ENCODE measurements at places on chromosomes 7 and 10.

DNA sequence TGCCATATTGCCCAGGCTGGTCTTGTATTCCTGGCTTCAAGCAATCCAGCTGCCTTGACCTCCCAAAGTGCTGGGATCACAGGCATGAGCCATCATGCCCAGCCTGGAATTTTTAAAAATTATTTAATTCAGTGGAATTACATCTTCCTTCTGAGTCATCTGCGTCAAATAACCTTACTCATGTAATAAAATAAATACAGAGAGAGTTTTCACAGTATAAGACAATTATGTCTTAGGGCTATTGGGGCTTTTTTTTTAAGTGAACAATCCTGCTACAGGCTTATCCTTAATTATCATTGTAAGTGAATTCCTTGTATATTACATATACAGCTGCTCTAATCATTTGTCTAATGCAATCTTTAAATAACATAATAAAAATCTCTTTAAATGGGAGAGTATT, 108.3 kb downstream of the MAPK8 start:
- DNase-seq: peak; percentile 14

GRCh38 chr10:89609833-89610346, 35.2 kb downstream of the PANK1 start:
- DNase-seq: no peak

- peak; percentile 23 for DNase-seq
Observed at GRCh38 chr10:36534471-36535002, 590.9 kb upstream of the ANKRD30A start.

- DNase-seq: peak; percentile 66
Observed at GRCh38 chr10:47438857-47439474, 44.9 kb downstream of the ANXA8 start.

DNA sequence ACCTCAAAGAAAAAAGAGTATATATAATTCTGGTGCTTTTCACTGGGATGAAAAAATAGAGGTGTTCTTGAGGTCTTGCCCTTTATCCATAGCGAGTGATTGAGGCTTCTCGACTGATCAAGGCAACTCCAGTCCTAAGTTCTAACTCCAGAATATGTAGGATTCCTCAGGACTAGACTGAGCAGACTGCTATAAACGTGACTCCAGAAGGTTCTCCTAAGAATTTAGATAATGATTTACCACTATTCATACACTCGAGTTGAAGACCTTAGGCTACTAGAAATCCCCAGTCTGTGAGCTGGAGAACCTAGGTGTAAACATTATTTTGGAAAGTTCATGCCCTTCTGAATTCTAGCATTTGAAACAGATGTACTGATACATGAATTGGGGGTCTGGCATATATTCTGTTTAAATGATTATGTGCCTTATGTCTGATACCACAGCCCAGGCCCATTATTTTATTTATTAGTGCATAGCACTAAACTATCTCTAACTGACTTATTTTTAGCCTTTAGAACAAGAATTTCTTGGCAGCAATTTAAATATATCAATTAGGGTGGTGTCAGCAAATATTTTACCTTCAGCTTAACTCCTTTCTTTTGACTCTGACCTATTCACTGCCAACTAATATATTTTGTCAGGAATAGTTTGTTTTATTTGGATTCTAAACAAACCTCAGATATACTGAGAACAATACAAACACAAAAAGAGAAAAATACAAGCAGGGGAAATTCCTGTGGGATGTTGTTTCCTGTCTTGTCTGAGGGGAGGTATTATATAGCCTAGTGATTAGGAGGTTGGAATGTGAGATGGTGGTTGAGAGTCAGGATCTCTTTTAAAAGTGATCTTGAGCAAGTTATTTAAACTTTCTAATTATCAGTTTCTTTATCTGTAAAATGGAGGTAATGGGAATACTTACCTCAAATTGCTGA, 75.8 kb downstream of the PODXL start:
- DNase-seq: no peak

DNA sequence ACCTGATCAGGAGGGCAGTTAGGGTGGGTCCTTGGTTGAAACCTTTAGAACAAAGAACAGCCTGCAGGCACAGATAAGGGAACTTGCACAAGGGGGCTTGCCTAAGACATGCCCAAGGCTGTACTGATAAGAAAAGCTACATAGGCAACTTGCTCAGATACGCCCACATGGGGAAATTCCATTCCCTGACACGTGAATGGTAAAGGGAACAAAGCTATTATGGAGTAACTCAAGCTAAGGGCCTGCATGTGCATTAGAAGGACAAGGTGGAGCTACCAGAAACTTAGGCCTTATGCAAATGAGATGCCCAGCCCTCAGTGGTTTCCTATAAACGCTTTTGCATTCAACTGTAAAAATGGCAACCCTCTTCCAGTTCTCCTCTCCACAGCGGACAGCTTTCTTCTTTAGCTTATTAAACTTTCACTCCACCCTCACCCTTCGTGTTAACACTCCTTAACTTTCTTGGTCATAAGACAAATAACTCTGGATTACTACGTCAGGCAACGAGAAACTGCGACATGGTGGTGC, 1192.1 kb upstream of the CELF2 start:
- DNase-seq: no peak

DNA sequence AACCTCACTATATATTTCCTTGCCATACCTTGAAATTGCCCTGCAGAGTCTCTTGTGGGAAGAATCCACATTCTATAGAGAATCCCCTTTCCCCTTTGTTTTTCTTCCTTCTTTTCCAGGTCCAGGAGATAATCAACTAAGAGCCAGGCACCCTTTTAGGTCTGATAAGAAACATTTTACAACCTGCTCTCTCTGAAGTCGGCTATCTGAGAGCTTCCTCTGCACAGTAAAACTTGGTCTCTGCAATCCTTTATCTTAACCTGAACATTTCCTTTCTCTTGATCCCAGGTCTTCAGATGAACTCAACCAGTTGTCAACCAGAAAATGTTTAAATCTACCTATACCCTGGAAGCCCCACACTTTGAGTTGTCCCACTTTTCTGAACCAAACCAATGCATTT, 19.5 kb upstream of the PTER start:
- no peak for DNase-seq

GRCh38 chr7:25007668-25008067, 27.7 kb upstream of the OSBPL3 start:
- no peak for DNase-seq

GRCh38 chr7:29480451-29480850, 83.2 kb upstream of the PRR15 start:
- DNase-seq: no peak

GRCh38 chr10:110364531-110364937, 59.8 kb upstream of the SMNDC1 start:
- DNase-seq: no peak

GRCh38 chr7:327233-327931, 37.4 kb downstream of the FOXL3 start:
- DNase-seq: no peak

DNA sequence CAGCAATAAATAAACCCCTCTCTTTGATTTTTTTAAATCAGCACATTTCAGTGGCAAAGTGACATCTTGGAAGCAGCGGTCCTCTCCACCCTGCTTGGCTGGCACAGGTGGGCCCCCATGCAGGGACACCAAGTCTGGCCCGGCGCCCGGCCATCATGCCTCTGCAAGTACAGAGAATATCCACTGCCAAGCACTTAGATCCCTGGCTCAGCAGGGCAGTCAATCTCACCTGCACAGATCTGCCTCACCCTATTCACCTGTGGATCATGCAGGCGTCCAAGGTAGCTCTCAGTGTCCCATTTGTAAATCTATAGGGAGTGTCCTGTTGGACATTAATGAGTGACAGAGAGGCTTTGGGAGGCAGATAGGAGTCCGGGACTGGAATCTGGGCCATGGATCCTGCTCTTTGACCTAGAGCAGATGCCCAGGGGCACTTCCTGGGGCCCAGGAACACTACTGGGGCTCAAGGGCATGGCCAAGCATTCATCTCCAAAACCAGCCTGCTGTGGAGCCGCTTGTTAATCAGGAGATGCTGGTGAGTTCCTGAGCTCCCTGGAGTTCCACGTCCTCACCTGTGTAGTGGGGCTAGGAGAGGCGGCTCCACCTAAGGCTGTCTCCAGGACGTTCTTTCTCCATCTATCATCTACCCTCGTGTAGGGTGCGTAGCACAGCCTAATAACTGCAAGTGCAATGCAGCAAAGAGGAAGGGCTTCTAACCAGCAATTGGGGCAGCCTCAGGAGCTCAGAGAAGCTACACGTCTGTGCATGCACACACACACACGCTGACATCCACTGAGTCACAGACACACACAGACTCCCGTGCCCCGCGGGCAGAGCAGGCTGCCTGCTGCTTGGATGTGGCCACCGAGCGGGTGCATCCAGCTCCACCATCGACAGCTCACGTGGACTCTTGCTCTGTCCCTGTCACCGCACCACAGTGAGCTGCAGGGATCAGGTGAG, 123.6 kb downstream of the OAT start:
- no peak for DNase-seq

GRCh38 chr7:27123007-27123476, 7.5 kb downstream of the HOXA4 start:
- no peak for DNase-seq

DNA sequence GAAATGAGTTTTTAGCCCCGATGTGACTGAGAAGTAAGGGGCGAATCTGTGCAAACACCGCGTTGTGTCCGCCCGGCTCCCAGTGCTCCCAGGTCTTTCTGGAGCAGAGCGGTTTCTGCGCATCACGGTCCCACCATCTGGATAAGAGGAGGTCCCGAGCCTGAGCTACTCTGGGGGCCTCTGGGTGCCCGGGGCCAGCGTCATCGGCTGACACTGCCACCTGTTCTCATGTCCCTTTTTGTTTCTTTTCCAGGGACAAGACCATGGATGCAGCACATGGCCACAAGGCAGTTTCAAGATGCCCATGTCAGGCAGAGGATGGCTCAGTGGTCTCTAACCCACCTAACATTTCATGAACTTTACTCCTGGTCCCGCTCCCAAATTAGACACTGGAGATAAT, 24.9 kb downstream of the KLF6 start:
- DNase-seq: no peak

- DNase-seq: peak; percentile 57
Observed at GRCh38 chr10:87054373-87055295, 34.5 kb downstream of the FAM25A start.

DNA sequence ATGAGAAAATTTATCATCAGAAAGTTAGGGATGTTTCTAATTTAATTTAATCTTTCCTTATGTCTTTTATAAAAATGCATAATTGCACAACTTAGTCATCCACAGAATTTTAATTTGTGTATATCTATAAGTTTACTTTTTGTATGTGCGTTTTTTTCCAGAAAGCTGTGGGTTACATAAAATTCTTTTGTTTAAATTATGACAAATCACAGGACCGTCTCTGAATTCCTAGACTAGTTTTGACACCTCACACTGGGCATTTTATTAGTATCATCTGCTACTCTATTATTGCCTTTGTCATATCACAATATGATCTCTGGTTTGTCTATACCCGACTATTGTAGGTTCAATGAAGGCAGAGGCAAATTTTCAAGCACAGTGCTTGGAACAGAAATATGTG, 482.4 kb upstream of the SEMA3D start:
- DNase-seq: no peak

DNA sequence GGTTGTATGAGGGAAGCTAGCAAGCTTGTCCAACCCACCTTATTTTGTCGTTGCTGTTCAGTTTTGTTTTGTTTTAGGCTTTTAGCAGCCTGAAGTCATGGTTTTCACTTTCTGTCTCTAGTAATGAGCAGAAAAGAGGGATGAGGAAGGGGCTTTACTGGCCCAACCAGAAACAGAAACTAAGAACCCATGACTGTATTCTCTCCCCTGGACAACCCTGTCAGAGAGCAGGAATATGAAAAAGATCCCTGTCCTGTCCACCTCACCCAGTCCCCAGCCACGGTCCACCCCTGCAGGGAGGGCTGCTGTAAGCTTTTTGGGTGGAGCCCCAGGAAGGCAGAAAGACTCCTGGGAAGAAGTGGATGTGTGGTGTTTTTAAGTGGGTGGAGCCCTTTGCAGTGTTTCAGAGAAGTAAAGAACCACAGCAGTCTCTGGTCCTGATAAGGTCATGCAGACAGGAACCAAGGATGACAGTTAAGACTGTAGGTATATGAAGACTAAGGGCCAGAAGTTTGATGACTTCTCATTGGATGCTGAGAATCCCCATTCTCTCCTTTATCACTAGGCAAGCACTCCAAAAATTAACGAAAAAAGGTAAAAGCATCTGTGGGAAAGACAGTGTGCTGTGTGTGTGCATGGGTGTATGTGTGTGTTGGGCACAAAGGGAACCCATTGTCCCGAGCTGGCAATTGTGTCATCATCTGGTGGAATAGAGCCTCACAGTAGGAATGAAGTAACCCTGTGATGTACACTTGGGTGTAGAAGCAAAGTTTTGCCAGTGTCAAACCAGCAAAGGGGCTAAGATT, 13.8 kb downstream of the MRPL32 start:
- no peak for DNase-seq

DNA sequence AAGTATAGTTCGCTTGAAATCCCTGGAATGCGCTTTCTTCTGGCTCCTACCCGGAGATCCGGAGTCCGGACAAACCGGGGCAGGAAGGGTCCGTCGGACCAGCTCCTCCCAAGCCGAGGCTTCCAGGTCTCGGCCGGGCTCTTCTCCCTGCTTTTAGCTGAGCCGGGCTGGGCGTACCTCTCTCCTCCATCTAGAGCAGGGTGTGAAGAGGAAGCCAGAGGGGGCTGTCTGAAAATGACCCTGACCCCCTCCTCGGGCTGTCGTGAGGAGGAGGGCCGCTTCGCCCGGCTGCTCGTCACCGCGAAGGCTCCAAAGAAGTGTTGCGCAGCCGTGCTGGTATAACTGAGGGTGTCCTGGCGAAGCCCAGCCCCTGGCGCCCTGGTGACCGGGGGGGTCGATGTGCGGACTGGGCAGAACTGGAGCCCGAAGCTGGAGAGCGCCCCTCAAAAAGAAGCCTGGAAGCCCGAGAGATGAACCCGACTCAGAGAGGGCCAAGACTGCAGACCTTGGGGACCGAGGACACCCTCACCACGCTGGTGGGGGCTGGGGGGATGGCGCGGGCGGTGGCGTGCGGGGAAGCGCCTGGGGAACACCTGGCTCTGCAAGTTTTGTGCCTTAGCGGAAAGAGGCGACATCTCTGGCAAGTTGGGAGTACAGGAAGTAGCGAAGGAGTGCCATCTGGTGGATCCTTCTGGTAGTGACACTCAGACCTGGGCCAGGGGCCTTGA, 5.7 kb downstream of the KAZALD1 start:
- peak; percentile 87 for DNase-seq

DNA sequence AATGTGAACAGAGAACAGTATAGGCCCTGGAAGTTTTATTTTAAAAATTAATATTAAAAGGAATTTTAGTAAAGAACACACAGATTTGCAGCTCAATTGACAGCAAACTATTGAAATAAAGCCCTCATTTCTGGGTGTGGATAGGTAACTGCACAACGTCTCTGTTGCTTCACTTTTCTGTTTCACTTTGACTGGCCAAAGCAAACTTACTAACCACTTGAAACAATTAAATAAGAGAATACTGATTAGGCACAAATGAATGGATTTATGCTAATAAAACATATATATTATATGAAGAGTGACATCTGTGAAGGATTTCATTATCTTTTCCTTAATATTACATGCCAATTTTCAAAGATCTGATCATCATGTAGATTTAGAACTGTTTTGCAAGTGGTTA, 11.9 kb downstream of the ZNF804B start:
- no peak for DNase-seq

DNA sequence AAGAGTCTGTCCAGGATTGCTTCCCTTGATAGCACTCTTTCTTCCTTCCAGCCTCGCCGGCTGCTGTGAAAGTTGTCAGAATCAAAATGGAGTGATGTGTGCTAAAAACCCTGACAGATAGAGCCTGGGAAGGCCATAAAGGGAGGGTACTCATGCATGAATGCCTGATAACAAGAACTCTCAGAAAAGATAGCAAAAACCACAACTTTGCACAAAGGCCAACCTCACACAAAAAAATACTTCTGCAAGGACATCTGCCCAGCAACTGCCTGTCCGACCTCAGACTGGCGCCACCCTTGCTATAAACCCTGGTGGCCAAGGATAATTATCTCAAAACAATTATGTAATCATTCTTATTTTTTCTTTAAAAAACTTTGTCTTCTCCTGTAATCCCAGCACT, 133.2 kb upstream of the SVIL start:
- no peak for DNase-seq

Measured in hepatic stellate cell (primary cell).